NCI-H1694 (cell line): ENCODE measurements at places on chromosomes 13 and 19.

GRCh38 chr19:41320568-41320967 is 10.6 kb downstream of the CCDC97 start:
- no peak for DNase-seq

- no peak for DNase-seq
These were observed 19.5 kb downstream of the CPT1C start for GRCh38 chr19:49710372-49710951.

GRCh38 chr19:48740164-48740972 is at the start of gene RASIP1:
Gene RASIP1 (minus strand): TSS chr19:48740610. CDS start chr19:48740282, 328 bp downstream.
- DNase-seq: no peak

DNA sequence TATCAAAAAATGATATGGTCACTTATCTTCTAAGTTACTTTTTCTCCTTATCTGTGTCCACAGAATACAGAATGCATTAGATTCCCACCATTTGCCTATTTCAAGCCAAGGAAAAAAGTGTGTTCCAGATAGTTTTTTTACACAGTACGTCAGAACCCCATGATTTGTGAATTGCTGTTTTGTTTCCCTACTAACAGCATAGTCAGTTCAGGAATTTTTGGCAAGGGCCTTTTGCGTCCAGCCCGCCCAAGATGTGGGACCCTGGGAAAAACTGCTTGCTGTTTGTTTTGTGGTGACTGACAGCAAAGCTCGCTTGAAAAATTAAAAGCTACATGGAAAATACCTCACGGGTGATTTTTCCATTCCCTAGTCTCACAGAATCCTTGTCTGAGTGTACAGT is 20.4 kb upstream of the FAM216B start:
- no peak for DNase-seq

DNA sequence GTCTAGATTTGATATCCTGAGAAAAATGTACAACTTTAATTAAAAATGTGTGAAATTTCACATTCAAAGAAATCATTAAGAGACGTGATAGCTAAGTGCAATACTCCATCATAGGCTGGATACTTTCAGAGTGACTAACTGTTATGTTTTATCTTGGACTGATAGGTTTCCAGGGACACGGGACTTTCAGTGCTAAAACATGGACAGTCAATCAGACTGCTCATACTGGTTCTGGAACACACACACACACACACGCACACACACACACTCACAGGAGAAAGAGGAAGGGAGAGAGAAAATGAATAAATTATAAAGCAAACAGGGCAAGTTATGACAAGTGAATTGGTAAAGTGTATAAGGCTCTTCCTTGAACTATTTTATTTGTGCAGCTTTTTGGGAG is 955.9 kb downstream of the SLITRK5 start:
- no peak for DNase-seq

DNA sequence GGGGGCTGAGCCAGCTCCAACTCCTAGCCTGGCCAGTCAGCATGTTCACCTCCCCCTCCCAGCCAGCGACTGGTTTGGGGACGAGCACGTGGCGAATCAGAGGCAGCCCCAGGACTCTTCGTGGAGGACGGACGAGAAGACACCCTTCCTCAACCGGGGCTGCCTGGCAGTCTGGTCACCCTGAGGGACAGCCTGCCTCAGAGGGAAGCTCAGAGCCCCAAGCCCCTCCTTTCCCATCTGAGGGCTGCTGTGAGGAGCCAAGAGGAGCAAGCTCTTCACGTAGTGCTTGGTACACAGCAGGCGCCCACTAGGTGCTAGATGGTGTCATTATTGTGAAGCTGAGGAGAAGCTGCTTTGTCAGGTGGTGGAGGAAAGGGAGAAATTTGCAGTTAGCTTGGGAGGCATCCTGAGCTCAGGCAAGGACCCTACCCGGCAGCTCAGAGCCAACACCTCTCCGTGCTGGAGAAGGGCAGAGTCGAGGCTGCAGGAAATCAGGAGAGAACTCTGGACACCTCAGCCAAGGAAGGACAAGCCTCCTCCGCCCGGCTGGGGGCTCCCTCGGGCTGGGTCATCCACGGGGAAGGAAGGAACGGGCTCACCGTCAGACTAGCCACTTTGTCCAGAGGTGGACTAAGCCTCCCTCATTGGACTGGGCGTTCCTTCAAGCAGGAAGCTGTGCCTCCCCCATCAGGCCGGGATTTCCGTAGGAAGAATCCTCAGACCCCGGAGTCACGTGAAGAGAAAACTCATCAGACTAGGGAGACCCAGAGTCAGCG is 14.9 kb upstream of the C2CD4C start:
- no peak for DNase-seq
